ENCODE measurements at places on chromosomes 11 and 22.

- DNase-seq = no peak
These were observed 97.5 kb upstream of the ANO3 start for GRCh38 chr11:26234451-26234850.

GRCh38 chr22:20641198-20641892, 132.6 kb upstream of the SERPIND1 start:
- DNase-seq = no peak

DNA sequence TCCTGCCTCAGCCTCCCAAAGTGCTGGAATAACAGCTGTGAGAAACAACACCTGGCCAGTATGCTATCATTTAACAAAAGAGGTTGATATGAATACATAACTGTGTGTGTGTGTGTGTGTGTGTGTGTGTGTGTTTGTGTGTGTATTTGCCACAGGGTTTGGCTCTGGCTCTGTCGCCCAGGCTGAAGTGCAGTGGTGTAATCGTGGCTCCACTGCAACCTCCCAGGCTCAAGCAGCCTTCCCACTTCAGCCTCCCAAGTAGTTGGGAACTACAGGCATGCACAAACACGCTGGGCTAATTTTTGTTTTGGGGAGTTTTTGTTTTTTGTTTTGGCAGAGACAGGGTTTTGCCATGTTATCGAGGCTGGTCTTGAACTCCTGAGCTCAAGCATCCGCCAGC, 4.7 kb downstream of the SPA17 start:
- no peak for DNase-seq

GRCh38 chr11:66263785-66264184, 4.7 kb upstream of the RAB1B start:
- no peak for DNase-seq

- DNase-seq = no peak
These were observed 7.8 kb upstream of the ZC3H12C start for GRCh38 chr11:110085255-110085838.

GRCh38 chr22:42770941-42771647, 50.4 kb upstream of the A4GALT start:
- DNase-seq = no peak

DNA sequence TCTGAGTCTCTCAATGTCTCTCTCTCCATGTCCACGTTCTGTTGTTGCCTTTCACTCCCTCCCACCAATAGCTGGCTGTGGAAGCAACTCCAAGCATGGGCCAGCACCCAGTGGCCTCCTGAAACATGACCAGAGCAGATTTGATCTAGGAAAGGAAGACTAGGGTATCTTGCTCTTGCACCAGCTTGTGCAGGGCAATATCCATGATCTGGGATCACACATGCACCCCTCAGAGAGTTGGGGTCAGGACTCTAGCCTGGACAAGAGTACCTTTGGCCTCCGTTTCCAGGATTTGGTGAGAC, 34.5 kb upstream of the RIC3 start:
- DNase-seq = no peak

DNA sequence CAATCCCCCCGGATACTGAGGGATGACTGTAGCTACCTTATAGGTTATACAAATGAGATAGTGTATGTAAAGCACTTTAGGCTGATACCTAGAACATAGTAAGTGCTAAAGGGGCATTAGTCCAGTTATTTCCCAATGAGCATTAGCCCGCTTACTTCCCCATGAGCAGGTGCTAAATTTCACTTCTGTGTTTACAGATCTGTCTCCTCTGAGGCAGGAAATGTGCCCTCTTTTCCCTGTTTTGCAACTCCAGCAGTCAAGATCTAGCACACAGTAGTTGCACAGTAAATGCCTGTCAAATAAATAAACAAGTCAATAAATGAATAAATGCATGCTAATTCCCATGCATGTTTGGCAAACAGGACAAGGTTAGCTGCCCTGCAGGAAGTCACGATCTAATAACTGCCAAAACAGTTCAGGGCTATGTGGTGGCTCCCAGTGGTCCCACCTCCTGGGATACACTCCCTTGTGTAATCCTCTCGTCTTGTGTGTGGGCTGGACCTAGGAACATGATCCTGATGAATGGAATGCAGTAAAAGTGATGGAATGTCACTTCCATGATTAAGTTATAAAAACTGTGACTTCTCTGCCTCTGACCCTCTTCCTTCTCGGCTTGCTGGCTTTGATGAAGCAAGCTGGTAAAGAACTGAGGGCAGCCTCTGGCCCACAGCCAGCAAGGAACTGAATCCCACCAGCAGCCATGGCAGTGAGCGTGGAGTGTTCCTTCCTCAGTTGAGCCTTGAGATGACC, 459.0 kb downstream of the SOX6 start:
- DNase-seq = no peak

- DNase-seq = no peak
These were observed 62.2 kb upstream of the FADD start for GRCh38 chr11:70140711-70141485.

GRCh38 chr11:77668760-77669159, 31.2 kb upstream of the CLNS1A start:
- DNase-seq = no peak

DNA sequence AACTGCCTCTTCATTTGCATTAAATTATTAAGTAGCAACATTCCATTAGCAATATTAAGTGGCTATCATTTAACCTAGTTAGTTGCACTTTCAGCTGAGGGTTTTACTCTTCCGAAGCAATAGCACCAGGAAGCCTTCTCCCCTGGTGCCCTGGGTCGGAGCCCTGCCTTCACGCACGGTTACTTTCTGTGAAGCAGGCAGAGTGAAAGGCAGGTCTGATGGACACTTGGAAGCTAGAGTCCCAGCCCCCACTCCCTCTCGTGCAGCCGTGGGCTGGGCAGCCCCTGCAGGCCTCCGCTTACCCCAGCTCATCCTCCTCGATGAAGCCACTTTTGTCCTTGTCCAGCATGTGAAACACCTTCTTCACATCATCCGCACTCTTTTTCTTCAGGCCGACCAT, 2.0 kb downstream of the PVALB start:
- no peak for DNase-seq

GRCh38 chr11:129077191-129077590, 114.9 kb downstream of the ARHGAP32 start:
- no peak for DNase-seq

DNA sequence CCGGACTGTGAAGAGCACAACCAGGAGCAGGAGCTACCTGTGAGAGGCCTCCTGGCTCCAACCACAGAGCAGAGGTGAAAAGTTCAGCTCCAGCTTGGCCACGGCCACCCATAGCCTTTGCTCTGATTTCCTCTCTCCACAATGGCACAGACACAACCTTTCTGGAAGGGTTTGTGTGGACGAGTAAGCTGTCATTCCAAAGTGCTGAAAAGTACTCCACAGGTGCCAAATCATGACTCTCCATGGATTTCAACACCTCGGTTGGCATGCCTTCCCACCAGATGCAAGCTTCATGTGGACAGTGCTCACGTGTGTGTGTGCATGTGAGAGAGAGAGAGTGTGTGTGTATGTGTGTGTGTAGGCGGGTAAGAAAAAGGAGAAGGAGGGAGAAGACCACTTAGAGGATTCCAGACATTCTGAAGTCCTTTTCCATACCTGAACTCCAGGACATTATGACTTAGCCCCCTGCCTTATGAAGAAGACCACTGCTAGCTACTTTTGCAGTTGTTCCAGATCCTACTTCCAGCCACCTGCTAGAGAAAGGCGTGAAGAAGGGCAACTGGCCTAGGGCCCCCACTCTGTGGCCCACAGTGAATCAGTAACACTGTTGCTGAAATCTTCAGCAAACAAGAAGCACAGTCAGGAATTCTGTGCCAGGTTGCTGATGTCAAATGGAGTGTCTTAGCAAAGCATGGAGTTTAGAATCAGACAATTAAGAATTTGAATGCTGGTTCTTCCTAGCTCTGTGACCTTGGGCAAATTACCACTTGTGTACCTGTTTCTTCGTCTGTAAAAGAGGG, 13.9 kb upstream of the NAV2 start:
- DNase-seq = no peak

- DNase-seq = no peak
These were observed 160.8 kb upstream of the NECTIN1 start for GRCh38 chr11:119889728-119890280.

- no peak for DNase-seq
These were observed 430.9 kb downstream of the ETS1 start for GRCh38 chr11:128156486-128156885.

- no peak for DNase-seq
These were observed 469.8 kb upstream of the KIRREL3 start for GRCh38 chr11:127470306-127470884.

GRCh38 chr11:96279018-96279895, 63.7 kb downstream of the MAML2 start:
- no peak for DNase-seq

DNA sequence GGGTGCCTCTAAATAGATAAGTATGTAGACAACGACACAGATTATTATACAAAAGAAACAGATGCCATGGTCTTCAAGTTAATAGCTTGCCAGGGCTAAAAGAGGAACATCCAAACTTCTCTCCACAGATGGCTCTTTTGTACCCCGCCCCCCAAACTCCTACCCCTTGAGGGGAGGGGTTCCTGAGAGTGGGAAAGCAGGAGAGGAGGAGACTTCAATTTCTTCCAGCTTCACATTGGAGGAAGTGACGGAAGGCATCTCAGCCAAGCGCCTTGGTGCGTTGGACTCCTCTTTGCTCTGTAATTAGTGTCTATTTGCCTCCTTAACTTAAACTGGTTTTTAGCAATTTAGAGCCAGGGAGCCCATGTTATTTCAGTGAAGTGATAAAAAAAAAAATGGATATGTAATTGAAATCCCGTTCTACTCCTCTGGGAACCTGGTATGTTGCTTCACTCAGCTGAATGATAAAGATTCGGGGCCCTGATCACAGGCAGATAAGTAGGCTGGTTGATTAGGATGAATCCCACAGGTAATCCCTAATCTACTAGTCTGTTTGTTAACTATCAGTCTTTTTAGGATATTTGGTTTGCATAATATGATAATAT, 580.9 kb upstream of the CADM1 start:
- no peak for DNase-seq

DNA sequence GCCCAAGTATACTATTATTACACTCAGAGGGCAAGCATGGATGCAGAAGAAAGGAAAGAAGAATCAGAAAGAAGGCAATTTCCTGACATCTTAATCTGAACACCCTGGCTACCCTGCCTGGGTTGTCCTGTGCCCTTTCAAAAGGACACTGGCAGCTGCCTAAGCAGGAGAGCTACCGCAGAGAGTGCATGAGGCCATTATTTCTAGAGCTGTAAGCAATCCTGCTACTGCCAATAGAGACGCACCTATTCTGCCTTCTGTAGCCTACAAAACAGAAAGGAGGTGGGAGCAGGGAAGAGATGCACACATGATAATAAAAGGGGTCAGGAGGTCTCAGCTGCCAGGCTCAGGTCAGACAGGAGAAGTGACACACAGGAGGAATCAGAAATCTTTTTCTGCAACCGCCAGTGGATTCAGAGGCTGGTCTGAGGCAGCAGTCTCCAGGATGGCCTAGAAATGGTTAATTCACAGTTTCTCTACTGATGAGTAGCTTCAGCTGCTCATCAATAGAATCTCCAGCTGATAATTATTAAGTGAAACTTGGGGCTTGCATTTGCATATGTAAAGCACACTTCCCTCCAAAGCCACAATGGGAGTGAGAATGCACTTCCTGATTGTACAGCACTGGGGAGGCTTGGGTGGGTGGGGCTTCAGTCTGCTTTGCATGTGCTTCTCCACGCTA, 253.9 kb downstream of the LARGE1 start:
- no peak for DNase-seq

DNA sequence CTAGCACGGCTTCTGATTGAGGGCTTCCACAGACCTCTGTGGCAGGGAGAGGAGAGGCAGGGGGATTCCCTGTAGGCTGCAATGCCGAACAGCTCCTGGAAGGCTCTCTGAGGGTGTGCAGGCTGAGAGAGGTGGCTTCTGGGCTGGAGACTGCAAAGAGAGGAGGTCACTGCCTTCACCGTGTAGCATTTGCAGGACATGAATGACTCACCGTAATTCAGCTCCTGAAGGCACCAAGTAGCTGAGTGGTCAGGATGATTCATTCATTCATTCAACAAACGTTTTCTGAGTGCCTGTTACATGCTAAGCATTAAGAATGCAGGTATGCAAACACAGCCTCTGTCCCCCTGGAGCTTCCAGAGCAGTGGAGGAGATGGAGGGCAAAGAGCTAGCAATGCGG, 18.0 kb upstream of the EIF3D start:
- DNase-seq = no peak

DNA sequence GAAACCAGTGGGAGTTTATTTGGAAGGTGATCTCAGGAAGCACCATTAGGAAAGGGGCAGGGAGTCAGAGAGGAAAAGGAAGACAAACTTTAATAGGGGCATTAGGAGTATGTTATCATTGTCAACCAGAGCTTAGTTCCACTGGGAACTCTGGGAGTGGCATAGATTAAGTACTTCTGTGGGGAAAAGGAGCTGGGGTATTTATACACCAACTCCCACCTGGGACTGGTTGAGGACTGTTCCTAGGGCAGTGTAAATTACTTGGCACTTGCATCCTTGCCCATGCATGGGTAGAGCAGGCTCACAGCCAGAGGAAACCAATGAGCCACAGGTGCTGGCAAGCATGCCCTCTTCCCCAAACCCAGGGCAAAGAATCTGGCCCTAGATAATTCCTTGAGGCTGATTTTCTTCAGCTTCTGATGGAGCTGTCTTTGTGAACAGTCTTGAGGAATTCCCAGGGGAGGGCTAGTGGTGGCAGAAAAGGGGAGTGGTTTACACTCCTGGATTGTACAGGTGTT, 541.2 kb downstream of the MIAT start:
- DNase-seq = no peak

DNA sequence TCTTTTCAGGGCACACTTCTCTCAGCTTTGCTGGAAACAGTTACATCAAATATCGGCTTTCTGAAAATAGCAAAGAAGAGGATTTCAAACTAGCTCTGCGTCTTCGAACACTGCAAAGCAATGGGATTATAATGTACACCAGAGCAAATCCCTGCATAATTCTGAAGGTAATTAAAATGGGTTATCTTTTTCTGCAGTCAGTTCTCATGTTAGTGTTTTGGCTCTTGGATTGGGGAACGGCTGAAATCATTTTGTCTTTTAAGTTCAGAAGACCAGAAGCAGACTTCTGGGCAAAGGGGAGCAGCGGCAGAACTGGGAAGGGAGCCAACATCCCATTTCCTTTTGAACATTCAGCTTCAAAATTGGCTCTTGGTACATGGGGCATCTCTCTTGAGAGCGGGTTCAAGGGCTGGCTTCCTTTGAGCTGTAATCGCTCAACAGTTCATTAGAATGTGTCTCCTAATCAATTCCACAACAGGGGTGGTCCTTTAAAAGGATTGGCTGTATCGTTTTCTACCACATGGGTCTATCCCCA, 110.2 kb upstream of the MTNR1B start:
- no peak for DNase-seq

DNA sequence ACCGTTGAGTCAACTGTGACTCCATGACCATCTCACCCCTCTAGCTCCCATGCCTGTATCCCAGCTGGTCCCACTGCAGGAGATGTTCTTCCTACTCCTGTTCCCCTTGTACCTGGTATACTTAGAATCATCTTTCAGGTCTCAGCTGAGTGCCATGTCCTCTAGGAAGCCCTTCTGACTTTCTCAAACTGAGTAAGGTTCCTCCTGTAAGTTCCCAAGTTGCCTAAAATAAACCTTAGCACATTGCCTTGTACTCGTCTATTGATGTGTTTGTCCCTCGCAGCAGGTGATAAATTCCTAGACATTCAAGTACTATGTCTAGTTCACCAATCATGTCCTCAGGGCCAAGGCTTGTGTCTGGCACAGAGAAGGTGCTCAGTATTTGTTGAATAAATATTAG, 18.4 kb upstream of the ASCC2 start:
- DNase-seq = no peak

GRCh38 chr22:37182101-37182948, 5.7 kb downstream of the C1QTNF6 start:
- DNase-seq = no peak
